Posterior vena cava (tissue), 2 donors: ENCODE measurements at places on chromosomes 2 and 18.

DNA sequence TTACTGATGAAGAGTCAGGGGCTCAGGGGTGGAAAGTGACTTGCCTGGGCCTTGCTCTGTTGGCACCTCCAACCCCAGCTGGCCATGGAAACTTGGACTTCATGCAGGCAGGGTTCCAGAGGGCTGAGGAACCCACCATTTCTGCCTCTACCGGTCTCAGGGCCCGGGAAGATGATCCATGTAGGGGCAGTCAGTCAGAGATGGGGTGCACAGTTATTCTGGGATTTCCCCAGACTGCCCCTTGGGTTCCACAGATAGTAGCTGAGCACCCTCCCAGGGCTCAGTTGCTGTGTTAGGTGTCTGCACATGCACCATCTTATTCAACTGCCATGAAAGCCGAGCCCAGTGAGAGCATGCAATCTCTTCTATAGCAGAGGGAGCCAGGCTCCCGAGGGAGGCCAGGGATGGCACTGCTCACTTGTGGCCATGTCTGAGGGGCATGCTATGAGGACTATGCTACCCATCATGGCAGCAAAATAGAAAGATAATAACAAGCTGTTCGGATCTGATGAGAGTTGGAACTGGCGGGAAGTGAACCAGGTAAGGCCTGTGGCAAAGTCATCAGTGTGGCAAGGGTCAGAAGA, 37.3 kb downstream of the RHOB start:
- no peak for DNase-seq

- no peak for DNase-seq
Measured at GRCh38 chr18:23702606-23703005, 13.4 kb downstream of the LAMA3 start.

DNA sequence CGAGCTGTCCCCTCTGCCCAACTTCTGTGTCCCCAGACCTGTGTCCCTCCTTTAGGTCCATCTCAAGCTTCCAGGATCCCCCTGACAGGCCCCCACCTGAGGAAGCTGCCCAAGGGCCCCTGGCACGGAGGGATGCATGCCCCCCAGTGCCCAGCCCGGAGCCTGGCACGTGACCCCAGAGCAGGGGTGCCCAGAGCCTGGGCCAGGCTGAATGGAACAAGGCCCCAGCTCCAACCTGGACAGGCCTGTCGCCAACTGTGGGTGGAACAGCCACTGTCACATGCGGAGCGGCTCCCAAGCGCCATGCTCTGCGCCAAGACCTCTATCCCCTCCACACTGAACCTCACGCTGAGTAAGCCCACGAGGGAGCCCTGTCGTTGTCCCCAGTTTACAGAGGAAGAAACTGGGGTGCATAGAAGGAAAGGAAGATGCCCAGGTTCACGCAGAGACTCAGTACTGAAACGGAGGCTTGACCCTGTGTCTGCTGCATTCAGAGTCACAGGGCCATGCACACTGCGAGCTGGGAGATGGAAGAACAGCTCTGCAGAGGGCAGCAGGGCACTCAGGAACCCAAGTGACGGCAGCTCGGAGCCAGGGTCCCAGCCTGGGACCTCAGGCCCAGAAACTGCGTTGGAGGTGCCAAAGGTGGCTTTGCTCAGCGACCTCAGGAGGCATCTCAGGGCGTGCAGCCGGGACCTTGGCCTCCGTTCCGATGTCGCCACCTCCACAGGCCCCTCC, 5.5 kb upstream of the ECEL1 start:
- DNase-seq = peak; percentile 66

GRCh38 chr2:223469270-223470046, 132.7 kb downstream of the SCG2 start:
- DNase-seq = peak; percentile 89
